ENCODE measurements at places on chromosomes 7 and 10. TPM values are rescaled to one million over a fixed set of nuclear protein-coding genes. Genes with fewer than 3 reads are reported as not detected.

The PAX4 gene
- total RNA-seq = not detected

The LIPF gene
- total RNA-seq = not detected

The BMPER gene
- not detected for total RNA-seq

The UNC5B gene
- total RNA-seq = 0.15 TPM

The CFTR gene
- total RNA-seq = not detected

The POLD2 gene
- total RNA-seq = 298 TPM

The SP4 gene
- total RNA-seq = 21.0 TPM

The PRKAR2B gene
- total RNA-seq = 1.2 TPM

The PNLIPRP3 gene
- total RNA-seq = not detected

The TFPI2 gene
- not detected for total RNA-seq

The RBP3 gene
- total RNA-seq = not detected

The ABHD11 gene
- 26.1 TPM for total RNA-seq

The ZNF853 gene
- total RNA-seq = 3.4 TPM
